Kidney (tissue), 22 donors: ENCODE measurements at places on chromosomes 5 and 9.
A peak's percentile ranks its signal among the peaks of the same experiment; 100 is the strongest.

DNA sequence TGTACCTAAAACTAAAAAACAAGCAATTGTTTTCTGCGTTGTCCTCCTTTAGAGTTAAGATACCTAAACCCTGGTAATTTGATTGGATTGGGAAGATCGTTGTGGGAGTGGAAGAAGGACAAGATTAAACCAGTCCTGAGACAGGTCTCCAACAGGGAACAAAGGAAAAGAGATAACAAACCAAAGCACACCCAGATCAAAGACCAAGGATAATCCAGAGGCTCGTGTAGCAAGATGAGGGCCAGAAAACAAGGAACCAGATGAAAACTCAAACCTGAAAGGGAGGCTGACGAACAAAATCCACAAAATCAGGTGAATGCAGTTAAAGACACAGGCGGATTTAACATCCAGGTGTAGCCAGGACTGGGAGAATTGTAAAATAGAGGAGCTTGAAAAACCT lies 618.1 kb downstream of the SLCO4C1 start:
- no peak for DNase-seq

DNA sequence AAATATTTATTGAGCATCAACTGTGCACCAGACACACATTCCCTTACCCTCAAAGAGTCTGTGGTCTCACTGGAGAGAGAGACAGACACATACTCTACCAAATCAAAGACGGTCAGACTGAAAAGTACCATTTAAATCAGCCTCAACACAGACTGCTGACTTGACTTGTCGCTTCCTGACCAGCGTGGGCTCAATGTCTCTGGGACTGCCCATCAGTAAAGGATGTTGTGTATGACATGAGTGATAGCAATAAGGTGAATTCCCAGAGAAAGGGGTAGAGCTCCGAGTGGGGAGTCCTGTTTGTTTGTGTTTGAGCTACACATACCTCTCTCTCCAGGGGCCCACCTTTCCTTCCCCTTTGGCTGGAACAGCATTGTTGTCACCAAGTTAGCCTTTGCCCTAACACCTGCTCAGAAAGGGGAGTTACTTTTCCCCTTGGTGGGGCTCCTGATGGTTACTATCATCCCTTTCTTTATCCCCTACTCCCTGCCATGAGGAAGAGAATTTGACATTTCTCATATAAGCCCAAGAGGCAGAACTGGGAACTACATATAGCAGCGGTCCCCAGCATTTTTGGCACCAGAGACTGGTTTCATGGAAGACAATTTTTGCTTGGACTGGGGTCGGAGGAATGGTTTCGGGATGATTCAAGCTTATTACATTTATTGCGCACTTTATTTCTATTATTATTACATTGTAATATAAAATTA lies 33.9 kb downstream of the NR4A3 start:
- DNase-seq, result no peak

DNA sequence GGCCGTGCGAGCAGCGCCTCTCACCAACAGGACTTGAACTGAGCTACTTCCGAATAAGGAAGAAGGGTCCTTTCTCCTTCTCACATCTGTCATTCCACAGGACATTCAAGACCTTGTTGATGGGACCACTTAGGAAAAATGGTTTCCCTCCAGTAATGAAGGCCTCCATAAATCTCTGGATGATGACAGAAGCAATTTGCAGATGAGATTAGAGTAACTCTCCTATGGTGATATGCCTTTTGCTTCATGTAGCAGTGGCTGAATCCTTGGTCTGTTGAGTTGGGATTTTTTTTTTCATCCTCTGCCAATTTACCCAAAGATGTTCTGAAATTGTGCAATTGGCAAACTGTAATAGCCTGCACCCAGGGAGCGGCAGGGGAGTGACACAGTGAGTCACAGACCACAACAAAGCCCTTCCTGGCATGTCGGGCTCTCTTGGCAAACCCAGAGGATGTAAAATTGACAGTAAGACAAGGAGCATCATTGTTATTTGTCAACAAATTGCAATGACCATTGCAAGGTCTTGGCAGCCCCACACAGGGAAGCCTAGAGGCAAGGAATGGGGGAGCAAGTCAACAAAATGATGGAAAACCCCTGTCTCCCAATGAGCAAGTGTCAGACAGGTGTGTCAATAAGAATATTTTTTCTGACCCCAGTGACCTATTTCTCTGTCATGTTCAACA lies 275.9 kb downstream of the ACTL7B start:
- DNase-seq, result no peak

DNA sequence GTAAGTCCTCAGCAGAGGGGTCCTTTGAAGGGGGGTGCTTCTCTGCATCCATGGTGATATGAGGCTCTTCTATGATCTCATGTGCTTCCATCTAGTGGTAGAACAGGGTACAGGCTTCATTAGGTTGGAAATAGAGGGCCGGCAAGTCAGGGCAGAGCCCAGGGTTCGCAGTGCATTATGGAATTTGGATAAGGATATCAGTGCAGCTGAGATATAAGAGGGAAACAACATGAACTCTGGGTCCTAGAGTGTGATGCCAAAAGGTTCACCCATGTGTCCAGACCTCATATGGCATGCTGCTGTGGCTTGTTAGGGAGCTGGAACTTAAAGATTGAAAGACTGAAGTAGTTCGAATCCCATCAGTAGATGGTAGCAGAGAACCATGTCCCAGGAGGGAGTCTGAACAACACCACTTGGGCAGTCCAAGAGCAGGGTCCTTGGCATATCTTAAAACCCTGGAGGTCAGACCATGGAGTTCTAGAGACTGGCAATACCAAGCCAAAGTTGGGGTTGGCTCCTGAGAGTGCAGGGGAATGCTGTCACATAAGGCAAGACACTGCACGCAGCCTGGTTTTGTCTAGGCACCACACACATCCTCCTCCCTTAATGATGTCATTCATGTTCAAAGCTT lies 2.3 kb downstream of the FAM221B start:
- no peak for DNase-seq

- DNase-seq, result no peak
Observed at GRCh38 chr9:89374176-89374575, 55.9 kb downstream of the SECISBP2 start.

GRCh38 chr5:133294380-133294779 lies 242.6 kb downstream of the HSPA4 start:
- no peak for DNase-seq

DNA sequence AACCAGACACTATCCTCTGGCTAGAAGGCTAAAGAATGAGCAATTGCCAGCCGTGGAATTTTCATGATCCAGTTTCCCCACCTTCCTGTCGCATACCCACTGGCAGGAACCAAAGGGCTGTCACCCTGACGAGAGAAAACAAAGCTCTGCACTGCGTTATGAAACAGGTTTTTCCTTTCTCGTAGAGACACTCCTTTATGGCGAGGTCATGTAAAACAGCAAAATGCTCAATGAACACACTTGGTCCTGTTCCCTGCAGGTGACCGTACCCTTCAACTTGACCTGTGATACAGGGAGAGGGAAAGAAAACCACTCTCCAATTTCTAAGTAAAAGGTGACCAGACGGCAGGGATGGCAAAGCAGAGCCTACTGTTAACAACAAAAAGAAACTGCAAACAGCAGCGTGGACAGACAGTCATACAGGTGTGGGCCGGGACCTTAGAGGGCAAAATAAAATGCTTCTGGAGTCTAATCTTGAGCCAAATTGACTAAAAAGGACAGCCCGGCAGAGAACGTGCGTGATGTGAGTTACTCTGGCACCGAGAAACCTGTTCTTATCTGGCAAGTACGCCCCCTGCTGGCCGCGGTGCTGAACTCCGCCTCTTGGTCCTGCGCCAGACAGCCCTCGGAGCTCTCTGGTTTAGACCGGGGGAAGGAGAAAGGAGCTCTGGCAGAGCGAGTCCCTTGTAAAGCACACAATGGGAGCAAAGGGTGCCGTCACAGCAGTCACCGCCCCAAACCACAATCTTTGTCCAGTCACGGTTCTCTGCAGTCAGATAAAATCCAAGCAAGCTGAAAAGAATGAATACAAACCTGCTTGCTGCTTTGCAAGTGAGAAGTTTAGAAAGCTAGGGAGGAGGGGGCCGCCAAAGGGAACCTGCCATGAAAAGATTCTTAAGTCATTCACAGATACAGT lies 98.9 kb downstream of the EFNA5 start:
- DNase-seq, result peak; percentile 97

GRCh38 chr9:2630158-2630557 lies 8.6 kb downstream of the VLDLR start:
- no peak for DNase-seq

DNA sequence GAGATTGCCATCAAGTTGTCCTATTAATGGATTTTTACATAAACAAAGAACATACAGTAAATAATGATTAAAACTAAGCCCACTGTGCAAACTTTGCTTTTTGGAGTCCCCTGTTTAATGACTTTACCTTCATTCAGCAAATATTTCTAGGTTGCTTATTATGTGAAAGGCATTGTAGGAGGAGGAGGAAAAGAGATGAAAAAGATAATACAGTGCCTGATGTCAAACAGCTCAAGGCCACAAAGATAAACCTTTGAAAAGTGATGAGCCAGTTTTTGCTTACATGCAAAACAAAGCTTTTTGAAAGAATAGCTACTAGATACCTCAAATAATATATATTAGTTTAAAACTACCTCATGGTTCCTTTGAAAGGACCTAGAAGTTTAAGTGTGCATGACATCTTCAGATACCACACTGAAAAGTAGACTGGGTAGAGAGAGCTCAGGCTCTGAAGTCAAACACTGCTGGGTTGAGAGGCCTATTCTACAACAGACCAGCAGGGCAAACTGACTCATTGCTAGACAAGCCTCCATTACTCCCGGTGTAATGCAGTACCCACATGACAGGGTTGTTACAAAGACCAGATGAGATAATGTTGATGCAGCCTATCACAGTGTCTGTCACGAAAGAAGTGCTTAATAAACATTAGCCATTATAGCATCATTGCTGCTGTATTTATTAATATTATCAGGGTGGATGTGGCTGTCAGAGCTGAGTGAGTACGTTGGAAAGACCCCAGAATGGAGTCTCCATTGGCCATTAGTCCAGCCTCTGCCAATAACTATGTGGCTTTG lies 11.8 kb downstream of the DEPDC1B start:
- DNase-seq, result no peak

DNA sequence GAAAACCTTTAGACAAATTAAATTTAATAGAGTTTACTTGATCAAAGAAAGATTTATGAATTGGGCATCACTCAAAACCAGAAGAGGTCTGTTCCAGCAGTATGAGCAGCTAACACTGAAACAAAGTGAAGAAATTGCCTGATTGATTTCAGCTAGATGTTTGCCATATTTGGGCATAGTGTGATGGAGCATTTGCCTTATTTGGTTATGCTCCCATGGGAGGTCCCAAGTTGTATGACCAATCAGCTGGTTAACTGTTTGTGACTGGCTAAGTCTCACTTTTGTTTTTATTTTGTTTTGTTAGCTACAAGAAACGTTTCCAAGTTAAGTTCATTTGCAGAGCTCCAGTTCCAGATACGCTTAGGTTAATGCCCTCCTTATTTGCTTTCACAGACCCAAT lies 53.3 kb upstream of the LMNB1 start:
- DNase-seq, result no peak

DNA sequence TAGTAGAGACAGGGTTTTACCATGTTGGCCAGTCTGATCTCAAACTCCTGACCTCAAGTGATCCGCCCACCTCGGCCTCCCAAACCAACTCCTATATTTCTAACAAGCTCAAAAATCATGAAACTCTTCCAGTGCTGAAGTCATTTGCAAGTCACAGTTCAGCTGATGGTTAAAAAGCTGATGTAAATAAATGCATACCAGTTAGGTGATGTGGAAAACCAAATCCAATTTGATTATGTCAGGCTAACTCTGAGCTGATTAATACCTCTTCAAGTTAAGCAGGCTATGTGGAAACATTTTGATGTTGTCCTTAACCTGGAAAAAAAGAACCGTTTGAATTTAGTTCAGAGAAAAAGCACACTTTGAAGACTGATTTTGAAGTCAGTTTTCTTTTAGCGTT lies 51.0 kb downstream of the TMEM252 start:
- DNase-seq, result no peak

GRCh38 chr9:18350995-18351595 lies 122.9 kb upstream of the ADAMTSL1 start:
- DNase-seq, result no peak
